H9 (cell line): ENCODE measurements at places on chromosomes 7 and 10. TPM values are rescaled to one million over a fixed set of nuclear protein-coding genes. Genes with fewer than 3 reads are reported as not detected.

Gene LRRN3
- total RNA-seq: 0.77 and 1.0 TPM in 2 replicates

DNA sequence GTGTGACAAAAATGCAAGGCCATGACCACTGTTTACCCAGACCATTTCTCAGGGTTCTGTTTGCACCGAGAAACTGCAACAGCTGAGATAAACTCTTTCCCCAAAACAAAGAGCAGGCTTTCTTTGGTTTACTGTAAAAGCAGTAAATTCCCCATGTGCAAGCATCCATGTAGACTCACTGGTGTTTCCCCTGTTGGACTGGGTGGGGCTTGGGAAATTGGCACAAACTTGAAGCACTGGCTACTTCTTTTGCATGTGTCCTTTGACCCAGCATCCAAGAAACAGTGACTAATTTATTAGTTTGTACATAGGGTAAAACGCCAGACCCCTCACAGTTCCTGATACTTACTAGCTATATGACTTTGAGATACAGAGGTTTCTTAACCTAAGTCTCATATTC lies 12.3 kb downstream of the IQUB start:
- no peak for DNase-seq

Gene TSPAN12
- total RNA-seq: 6.6 and 8.7 TPM in 2 replicates

Gene ADARB2
- total RNA-seq: 0.87 and 1.0 TPM in 2 replicates

DNA sequence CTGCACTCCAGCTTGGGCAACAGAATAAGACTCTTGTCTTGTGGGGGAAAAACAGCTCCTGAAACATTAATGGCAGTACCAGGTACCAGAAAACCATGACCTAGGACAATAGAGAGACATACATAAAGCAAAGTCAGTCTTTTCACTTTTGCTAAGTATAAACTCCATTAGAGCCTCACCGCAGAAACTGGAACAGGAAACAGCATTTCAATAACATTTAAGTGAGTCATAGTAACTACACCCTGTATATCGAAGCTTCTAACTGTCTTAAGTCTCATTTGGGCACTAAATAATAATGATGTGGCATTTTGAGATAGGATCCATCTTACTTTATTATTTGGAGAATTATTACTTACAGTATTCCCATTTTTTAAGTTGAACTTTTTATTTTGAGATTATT lies 517.8 kb upstream of the CELF2 start:
- DNase-seq: no peak

DNA sequence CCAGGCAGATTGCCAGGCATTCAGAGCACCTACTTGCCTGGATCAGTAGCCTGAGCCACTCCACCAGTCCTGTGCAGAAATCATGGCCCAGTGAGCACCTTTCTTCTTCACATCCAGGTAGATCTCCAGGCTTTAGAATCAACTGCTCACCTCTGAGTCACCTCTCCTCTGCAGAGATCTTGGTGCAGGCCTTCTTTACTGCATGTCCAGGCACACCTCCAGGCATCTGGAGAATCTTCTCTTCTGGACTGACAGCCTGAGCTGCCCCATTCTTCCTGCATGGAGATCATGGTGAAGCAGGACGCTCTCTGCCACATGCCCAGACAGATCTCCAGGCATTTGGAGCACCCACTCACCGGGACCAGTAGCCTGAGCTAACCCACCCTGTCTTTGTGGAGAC lies 894.5 kb upstream of the MBL2 start:
- DNase-seq: no peak

Gene DIP2C
- total RNA-seq: 7.6 and 7.9 TPM in 2 replicates

Gene HTRA1
- total RNA-seq: 11.1 TPM in 2 replicates

DNA sequence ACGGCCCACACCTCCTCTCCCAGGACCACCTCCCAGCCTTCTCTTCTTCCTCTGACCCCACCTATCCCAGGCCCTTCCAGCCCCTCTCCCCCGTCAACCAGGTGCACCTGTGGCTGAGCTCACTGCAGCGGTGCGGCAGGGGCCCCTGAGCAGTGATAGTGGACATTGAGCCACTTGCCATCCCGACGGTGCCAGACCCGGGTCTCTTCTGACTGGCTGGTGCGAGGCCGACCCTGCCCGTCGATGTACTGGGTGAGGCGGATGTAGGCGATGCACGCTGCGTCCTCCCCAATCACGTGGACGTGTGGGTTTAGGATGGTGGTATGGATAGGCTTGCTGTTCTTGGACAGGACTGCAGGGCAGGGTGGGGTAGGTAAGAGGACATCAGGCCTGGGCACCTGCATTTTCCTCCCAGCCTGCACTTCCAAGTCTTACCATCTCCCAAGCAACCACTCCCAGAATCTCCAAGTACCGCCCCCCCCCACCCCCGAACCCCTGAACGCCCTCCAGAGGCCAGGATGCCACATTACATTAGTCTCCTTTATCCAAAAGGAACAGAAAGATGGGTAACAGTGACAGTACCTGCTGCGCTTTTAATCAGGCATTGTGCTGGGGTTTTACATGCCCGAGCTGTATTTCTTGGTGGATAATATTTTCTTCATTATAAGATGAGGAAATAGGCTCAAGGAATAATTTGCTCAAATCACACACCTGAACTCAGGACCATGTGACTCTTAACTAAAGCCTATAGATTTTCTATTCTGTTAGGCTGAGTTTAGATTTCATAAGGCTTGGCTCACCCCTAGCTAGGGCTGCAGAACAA lies 3.7 kb upstream of the NDST2 start:
- DNase-seq: peak; percentile 59

GRCh38 chr7:28811701-28812430 lies 146.3 kb downstream of the TRIL start:
- no peak for DNase-seq

Gene LIPA
- total RNA-seq: 20.0 and 20.9 TPM in 2 replicates

DNA sequence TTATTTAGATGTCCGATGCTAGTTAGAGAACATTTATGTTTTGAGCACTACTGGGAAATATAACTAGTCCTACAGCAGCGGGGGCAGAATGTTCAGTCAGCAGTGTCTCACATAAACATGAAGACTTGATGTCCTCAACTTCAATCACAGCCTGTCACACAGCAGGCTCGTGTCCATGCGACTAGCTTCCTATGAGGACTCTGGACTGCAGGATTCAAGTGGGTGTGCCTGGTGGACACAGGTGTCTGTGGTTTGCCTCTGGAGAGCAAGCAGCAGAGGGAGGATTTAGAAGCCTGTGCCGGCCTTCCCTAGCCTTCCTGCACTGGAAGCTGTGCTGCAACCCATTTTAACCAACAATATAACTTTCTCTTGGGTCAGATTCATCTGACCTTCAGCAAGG lies 30.0 kb upstream of the LANCL2 start:
- no peak for DNase-seq

- DNase-seq: no peak
Measured at GRCh38 chr7:39392151-39392550, 174.1 kb upstream of the YAE1 start.

Gene EN2
- total RNA-seq: 0.07 and 0.15 TPM in 2 replicates

DNA sequence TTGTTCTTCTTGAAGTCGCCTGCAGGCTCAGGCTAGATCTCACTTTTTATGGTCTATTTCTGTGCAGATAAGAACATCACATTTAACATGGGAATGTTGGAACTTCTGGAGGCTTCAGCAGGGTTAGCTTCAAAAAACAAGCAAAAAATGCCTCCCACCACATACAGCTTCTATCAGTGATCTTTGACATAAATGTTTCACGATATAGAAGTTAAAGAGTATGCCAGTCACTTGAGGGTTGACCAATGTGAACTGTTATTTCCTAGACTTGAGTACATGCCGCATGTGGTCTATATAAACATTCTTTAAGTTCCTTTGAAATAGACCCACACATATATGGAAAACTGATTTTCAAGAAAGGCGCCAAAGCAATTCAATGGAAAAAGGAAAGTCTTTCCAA lies 219.2 kb upstream of the KLF14 start:
- no peak for DNase-seq

GRCh38 chr10:12819071-12819470 lies 182.4 kb downstream of the CCDC3 start:
- no peak for DNase-seq

GRCh38 chr10:70300908-70301597 lies 17.2 kb upstream of the NPFFR1 start:
- no peak for DNase-seq

DNA sequence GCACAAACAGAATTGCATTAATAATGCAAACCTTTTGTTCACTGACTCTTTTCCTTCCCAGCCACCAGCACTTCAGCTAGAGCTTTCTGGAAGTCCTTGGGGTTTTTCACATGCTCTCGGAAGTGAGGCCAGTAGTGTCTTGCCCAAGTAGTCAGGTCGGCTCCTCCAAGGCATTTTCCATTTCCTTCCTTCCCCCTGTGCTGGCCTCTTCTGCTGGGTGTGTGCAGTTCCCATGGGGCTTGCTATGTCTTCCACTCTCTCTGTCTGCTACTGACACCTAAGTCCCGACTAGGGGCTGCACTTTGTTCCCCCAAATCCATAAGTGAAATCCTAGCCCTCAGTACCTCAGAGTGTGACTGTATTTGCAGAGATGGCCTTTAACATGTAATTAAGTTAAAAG lies 175.6 kb upstream of the BMPER start:
- DNase-seq: no peak

DNA sequence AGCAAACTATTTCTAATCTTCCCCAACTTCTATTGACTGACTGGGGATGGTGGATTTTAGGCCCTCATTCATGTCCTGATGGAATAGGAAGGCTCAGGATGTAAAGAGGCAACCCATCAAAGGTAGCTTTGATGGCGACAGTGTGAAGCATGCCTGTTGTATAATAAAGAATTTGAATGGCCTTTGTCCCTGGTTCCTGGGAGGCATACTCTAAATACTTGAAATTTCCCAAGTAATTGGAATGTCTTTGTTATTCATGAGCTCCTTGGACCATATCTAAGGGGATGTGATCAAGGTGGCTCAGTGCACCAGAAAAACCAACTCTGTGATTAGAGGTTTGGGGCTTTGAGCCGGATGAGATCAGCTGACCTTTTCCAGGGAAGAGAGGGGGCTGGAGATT lies 264.5 kb upstream of the NEBL start:
- DNase-seq: no peak

- no peak for DNase-seq
Measured at GRCh38 chr10:123021517-123021916, 12.7 kb downstream of the ACADSB start.

- DNase-seq: no peak
Measured at GRCh38 chr7:69723663-69724062, 125.4 kb downstream of the AUTS2 start.

GRCh38 chr10:10092581-10092980 lies 925.1 kb upstream of the CELF2 start:
- peak; percentile 31 for DNase-seq

Gene SPDYE2
- total RNA-seq: not detected in 2 replicates

Gene KAZALD1
- 2.9 and 3.6 TPM in 2 replicates for total RNA-seq

DNA sequence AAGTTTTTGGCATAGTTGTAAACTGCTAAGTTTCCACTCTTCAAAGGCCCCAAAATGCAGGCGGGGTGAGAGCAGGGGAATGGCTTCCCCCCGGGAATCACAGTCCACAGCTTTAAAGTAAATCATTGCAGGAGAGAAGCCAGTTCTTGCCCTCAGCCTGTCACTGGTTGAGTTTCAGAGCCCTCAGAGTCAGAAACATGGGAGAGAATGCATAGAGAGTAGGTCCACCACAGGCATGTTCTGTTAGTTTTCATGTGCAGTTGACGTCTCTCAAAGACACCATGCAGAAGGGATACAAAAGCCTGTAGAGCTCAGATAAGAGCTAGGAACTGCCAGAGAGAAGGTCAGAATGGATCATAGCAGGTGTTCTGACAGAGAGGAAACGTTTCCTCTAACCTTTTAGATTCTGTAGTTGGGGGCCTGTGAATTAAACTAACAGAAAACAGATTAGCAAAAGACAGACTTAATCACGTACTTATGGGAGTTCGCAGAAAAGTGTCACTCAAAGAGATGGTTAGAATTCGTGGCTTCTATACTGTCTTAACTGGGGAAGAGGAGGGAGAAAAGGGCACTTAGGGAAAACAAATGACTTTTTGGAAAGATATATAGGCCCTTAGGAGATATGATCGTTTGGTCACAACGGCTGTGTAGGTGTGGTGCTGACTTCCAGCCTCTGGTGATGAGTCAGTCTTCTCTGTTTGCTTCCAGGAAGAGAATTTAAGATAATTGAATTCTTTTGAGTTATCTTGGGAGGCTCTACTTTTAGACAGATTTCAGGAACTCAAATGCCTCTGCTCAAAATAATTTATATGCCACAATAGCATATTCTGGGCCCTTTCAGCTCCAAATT lies 48.0 kb upstream of the MSRB2 start:
- DNase-seq: no peak

DNA sequence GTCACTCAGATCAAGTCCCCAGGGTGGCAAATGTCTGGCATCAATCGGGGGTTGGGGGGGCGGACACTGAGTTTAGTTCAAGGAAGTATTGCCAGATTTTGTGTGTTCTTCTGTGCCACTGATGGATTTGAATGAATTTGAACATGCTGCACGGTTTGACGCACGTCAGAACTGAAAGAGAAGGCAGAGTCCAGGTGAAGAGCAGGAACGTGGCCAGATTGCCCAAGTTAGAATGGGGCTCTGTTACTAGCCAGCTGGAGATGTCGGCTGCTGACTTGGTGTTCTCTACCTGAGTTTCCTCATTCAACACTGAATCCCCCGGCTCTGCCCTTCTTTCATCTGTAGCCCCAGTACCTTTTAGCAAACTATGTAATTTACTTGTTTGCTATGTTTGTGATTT lies 180.2 kb downstream of the PRKCQ start:
- no peak for DNase-seq

- no peak for DNase-seq
Measured at GRCh38 chr10:62745581-62745980, 58.9 kb upstream of the ADO start.

Gene IRF5
- total RNA-seq: 0.70 and 0.74 TPM in 2 replicates

Gene AKR1D1
- 0.31 and 0.48 TPM in 2 replicates for total RNA-seq

Gene BMPER
- total RNA-seq: 0.20 and 0.57 TPM in 2 replicates

- no peak for DNase-seq
Measured at GRCh38 chr7:139430443-139430842, 53.0 kb downstream of the KLRG2 start.

DNA sequence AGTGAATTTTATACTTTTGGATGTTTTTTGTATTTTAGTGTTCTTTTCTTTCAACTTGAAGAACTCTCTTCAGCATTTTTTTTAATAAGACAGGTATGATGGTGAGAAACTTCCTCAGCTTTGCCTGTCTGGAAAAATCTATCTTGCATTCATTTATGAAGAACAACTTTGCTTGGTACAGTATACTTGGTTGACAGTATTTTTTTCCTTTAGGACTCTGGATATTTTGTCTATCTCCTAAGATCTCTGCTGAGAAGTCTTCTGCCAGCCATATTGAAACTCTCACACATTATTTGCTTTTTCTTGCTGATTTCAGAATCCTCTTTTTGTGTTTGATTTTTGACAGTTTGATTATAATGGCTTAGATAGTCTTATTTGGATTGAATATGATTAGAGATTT lies 405.0 kb upstream of the GHITM start:
- no peak for DNase-seq

GRCh38 chr10:64039198-64039597 lies 518.0 kb downstream of the REEP3 start:
- DNase-seq: no peak
